ENCODE measurements at places on chromosomes 11 and 22. TPM values are rescaled to one million over a fixed set of nuclear protein-coding genes. Genes with fewer than 3 reads are reported as not detected.

- H3K4me1 ChIP-seq, result peaks cover 87% of the 10 kb centered on the region
- peak within 1 kb of the TSS; percentile 75 for H3K4me3 ChIP-seq
- H3K36me3 ChIP-seq, result peaks cover 6% of the 10 kb centered on the region
- peak within 1 kb of the TSS; percentile 98 for H3K27ac ChIP-seq
Measured at GRCh38 chr22:24427500-24428164, at the start of gene ADORA2A. Gene ADORA2A, plus strand, starts transcription at chr22:24427599. Its CDS starts 5,806 bp downstream, at chr22:24433405.

- no peaks in the 10 kb centered on the region for H3K36me3 ChIP-seq
- H3K27me3 ChIP-seq, result no peaks in the 10 kb centered on the region
- no peak for DNase-seq
- peaks cover 27% of the 10 kb centered on the region for H3K4me1 ChIP-seq
Measured at GRCh38 chr22:42920101-42920820, 63.2 kb upstream of the ARFGAP3 start.

The SCN4B gene
- 2.1 TPM for total RNA-seq

GRCh38 chr11:85589373-85589772, 37.8 kb downstream of the DLG2 start:
- H3K27ac ChIP-seq, result no peak overlapping the region
- H3K36me3 ChIP-seq, result no peaks in the 10 kb centered on the region
- H3K27me3 ChIP-seq, result no peaks in the 10 kb centered on the region
- no peak for DNase-seq
- H3K4me1 ChIP-seq, result no peaks in the 10 kb centered on the region
- no peak overlapping the region for H3K4me3 ChIP-seq

GRCh38 chr11:120690406-120690805, 178.9 kb downstream of the GRIK4 start:
- no peak overlapping the region for H3K4me3 ChIP-seq
- no peaks in the 10 kb centered on the region for H3K4me1 ChIP-seq
- DNase-seq, result no peak
- H3K27me3 ChIP-seq, result no peaks in the 10 kb centered on the region
- H3K36me3 ChIP-seq, result no peaks in the 10 kb centered on the region
- H3K27ac ChIP-seq, result no peak overlapping the region

The CFAP300 gene
- total RNA-seq, result 0.66 TPM

The SLC22A25 gene
- not detected for total RNA-seq

GRCh38 chr22:47107431-47107830, 345.0 kb downstream of the TBC1D22A start:
- peaks cover 3% of the 10 kb centered on the region for H3K36me3 ChIP-seq
- no peaks in the 10 kb centered on the region for H3K27me3 ChIP-seq
- H3K4me1 ChIP-seq, result no peaks in the 10 kb centered on the region

The GLYAT gene
- total RNA-seq, result not detected

The KDELR3 gene
- 2.3 TPM for total RNA-seq

The THAP12 gene
- 69.8 TPM for total RNA-seq

DNA sequence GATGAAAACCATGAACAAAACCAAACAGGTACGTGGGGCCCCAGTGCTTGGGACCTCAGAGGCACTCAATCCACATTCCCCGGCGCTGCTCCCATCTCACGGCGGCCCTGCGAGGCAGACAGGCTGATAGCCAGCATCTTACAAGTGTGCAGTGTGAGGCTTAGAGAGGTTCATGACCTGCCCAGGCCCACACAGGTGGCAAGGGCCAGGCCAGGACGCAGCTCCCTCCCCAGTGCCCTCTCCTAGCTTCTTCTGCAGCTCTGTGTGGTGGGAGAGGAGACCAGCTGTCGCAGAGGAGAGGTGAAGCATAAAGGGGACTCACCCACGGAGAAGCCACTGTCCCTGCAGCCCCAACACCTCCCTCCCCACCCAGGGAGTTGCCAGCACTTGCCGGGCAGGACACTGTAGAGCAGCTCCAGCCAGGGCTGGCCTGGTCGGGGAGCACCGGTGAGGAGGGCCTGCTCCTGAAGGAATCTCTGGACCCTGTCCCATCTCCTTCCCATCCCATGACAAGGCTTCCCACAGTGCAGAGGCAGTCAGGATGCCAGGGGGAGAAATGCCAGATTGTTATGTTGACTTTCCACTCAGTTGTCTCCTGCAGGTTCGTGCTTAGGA, 92.4 kb upstream of the TMEM45B start:
- H3K27me3 ChIP-seq, result no peaks in the 10 kb centered on the region
- no peaks in the 10 kb centered on the region for H3K36me3 ChIP-seq
- H3K27ac ChIP-seq, result no peak overlapping the region
- no peaks in the 10 kb centered on the region for H3K4me1 ChIP-seq
- DNase-seq, result no peak
- no peak overlapping the region for H3K4me3 ChIP-seq

The NXPE4 gene
- not detected for total RNA-seq

The OR51E2 gene
- under 0.01 TPM for total RNA-seq

- peaks cover 4% of the 10 kb centered on the region for H3K4me1 ChIP-seq
- no peak for DNase-seq
- no peaks in the 10 kb centered on the region for H3K27me3 ChIP-seq
- H3K4me3 ChIP-seq, result no peak overlapping the region
- no peaks in the 10 kb centered on the region for H3K36me3 ChIP-seq
Measured at GRCh38 chr11:15146271-15147003, 31.7 kb downstream of the INSC start.

GRCh38 chr11:31824879-31825837, 14.0 kb upstream of the PAX6 start:
- H3K36me3 ChIP-seq, result no peaks in the 10 kb centered on the region
- no peak overlapping the region for H3K27ac ChIP-seq
- peaks cover 82% of the 10 kb centered on the region for H3K27me3 ChIP-seq
- H3K4me3 ChIP-seq, result no peak overlapping the region

- no peaks in the 10 kb centered on the region for H3K4me1 ChIP-seq
- no peaks in the 10 kb centered on the region for H3K27me3 ChIP-seq
Measured at GRCh38 chr11:44936951-44937543, 13.6 kb downstream of the TP53I11 start.

DNA sequence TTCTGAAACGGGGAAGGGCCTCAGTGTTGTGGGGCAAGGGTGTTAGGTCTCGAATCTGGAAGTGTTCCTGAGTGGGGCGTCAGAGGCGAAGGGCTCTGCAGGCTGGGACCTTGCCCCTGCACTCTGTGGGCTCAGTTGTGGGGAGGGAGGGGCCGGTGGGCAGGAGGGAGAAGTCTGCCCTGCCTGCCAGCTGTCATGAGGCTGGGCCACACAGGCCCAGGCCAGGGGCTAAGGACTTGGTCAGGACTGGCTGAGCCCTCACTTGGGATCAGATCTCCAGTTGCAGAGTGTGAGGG, at the start of gene CRACR2B:
Gene CRACR2B (plus strand): TSS at position 23 of the 296 bp plus-strand sequence. CDS start 689 bp downstream, outside the sequence.
- no peak within 1 kb of the TSS for H3K27ac ChIP-seq
- peaks cover 11% of the 10 kb centered on the region for H3K4me1 ChIP-seq
- H3K36me3 ChIP-seq, result peaks cover 23% of the 10 kb centered on the region
- H3K27me3 ChIP-seq, result peaks cover 77% of the 10 kb centered on the region
- DNase-seq, result no peak

All from thymus (tissue), 14 donors.